ENCODE measurements at places on chromosomes 4 and X. TPM values are rescaled to one million over a fixed set of nuclear protein-coding genes. Genes with fewer than 3 reads are reported as not detected.

The CXorf49 gene
- polyA plus RNA-seq: not detected

The NEXMIF gene
- 2.2 TPM for polyA plus RNA-seq

The NWD2 gene
- 0.21 TPM for polyA plus RNA-seq

DNA sequence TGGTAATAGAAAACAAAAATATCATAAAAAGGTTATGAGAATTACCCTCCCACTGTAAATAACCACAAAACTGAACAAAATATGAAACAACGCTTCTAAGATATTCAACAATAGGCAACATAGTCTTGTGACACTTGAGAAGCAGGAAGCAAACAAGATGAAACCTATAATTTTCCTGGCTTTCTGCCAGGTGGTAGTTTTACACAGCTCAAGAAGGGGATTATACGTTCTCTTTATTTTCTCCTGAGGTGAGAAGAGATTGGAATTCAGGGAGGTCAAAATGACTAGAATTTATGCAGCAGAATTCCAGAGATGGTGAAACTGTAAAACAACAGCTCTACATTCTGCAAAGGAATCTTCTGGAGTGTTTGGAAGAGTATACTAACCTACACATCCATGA is 186.0 kb downstream of the HHIP start:
- no peak for DNase-seq

GRCh38 chr4:156898373-156899117 is 73.1 kb downstream of the PDGFC start:
- DNase-seq: no peak

DNA sequence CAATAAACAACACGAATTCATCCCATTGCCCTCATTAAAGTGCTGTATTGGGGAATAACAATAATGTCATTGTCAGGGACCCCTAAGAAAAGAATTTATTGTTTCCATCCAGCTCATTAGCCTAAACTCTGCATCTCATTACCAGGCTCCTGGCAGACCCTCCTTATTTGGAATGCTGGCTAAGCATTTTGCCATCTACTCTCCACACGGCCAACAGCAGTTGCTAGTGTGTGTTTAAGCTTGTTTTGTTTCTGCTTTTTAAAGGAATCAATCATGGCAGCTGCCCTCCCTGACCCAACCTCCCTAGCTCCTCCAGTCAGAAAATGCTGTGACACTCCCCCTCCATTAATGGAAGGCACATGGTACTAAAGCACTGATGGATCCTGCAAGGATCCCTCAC is 43.5 kb downstream of the GATB start:
- no peak for DNase-seq

- no peak for DNase-seq
These were observed 1.6 kb upstream of the MAGIX start for GRCh38 chrX:49160908-49161307.

Measured in renal pelvis (tissue), 12 donors.